H9 (cell line): ENCODE measurements at places on chromosomes 12 and 14. TPM values are rescaled to one million over a fixed set of nuclear protein-coding genes. Genes with fewer than 3 reads are reported as not detected.

The RAB21 gene
- 48.0 and 53.0 TPM in 2 replicates for total RNA-seq

The CCDC184 gene
- 0.11 and 0.13 TPM in 2 replicates for total RNA-seq

DNA sequence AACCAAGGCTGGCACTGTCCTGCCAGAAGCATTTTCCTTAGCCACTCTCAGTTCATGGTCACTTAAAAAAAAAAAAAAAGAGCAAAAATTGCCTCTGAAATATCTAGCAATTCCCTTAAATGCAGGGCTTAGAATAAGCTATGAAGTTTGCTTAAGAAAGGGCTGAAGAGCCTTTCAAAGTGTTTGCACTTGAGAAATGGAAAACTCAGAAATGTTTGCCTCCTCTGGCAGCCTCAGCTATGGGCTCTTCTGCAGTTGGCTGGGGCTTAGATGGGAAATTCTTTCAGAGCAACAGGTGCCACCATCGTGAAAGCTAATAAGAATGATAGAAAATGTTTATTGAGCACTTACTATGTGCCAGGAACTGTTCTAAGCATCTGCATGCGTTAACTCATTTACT is 48.5 kb upstream of the TSPAN11 start:
- H3K27ac ChIP-seq = no peak overlapping the region
- no peaks in the 10 kb centered on the region for H3K27me3 ChIP-seq
- no peak overlapping the region for H3K4me3 ChIP-seq
- DNase-seq = no peak
- H3K36me3 ChIP-seq = no peaks in the 10 kb centered on the region

The IFI27 gene
- 1.7 TPM in 2 replicates for total RNA-seq

DNA sequence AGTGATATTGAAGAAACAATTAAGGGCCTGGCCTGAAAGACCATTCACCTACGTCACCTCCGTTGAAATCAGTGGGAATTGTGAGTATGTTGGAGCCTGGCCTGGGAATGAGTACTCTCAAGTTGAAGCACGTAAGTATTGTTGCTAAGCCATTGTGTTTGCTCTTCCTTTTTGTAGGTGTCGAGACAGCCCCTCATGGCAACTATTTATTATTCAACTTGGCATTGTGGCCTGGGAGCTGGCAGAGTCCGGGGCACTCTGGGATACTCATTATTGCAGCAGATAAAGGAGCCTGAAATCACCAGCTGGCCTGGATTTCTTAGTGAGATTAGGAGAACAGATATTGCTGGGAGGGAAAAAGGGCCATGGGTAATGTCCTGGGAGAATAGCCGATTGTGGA is 147.4 kb downstream of the C12orf75 start:
- H3K4me3 ChIP-seq = no peak overlapping the region
- no peak overlapping the region for H3K27ac ChIP-seq
- no peak for DNase-seq
- no peaks in the 10 kb centered on the region; the same call in 1 of the 2 replicates for H3K27me3 ChIP-seq
- H3K4me1 ChIP-seq = 0 out of 2 replicates have a peak, but pooled peaks cover 1% of the 10 kb centered on the region

DNA sequence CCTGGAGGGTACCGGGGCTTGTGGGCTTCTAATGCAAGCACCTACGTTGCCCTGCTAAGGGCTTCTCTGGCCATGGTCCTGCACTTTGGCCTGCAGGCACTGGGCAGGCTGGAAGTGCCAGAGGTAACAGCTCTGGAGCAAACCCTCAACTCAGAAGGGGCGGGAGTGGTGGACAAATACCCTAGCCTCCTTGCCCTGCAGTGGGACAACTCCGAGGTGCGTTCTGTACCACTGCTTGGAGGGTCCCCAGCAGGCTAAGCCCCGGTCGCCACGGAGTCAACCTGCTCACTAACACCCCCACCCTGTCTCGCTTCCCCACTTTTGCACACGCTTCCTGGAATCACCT is 20.4 kb upstream of the BEGAIN start:
- no peak overlapping the region for H3K27ac ChIP-seq
- peak; percentile 25 for DNase-seq
- no peaks in the 10 kb centered on the region for H3K4me1 ChIP-seq
- no peaks in the 10 kb centered on the region for H3K27me3 ChIP-seq
- no peaks in the 10 kb centered on the region; the same call in 2 of the 3 replicates for H3K36me3 ChIP-seq

DNA sequence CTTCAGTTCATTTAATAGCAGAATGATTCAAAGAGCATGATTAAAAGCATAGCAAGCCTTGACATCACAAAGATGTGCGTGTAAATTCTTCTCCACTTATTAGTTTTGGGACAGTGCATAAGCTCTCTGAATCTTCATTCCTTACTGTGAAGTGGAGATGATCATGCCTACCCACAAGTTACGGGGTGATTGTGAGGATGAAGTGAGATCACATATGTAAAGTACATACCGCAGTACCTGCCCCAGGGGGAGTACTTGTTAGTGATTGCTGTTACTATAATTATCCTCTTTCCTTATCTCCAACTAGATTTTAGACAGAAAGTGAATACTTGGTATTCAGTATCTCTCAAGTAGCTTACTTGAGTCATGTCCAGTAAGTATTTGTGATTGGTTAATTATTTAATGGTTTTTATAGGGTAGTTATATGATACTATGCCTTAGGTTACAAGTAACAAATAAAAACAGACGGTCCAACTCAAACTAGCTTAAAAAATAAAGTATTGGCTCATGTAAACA is 6.0 kb downstream of the RAD9B start:
- H3K27me3 ChIP-seq = no peaks in the 10 kb centered on the region
- no peaks in the 10 kb centered on the region for H3K36me3 ChIP-seq
- no peak overlapping the region for H3K4me3 ChIP-seq

The VEZT gene
- 67.1 and 69.8 TPM in 2 replicates for total RNA-seq

The BDKRB1 gene
- not detected in 2 replicates for total RNA-seq

DNA sequence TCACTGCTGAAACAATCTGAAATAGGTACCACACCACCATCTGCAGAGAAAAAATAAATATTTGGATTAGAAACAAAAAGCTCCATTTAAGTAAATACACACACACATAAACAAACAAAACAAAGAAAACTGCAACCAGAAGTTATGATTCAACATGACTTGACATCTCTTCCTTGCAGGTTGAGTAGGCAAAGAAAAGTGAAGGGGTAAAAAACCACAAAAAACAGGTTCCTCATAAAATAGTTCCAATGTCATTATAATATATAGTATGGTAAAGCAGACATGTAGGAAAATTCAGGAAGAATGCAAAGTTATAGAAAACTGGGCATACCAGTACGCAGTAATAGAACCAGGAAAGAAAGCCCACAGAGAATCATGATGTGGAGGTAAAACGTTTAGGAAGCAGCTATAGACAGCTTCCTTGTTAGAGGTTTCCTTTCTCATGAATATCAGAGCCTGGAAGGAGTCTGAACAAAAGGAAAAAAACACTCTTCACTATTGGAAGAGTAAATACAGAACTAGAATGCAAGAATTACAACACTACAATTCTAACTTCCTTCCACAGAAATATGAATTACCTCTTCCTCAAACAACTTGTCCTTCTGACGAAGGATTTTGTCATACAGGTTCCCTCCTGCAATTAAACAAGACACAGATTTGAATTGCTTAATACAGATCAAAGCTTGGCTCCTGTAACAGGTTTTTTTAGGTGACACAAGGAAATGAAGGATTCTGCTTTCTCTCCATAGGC is 6.1 kb downstream of the NEK9 start:
- no peaks in the 10 kb centered on the region for H3K4me1 ChIP-seq
- no peak overlapping the region for H3K4me3 ChIP-seq
- no peak for DNase-seq
- peaks cover 40% of the 10 kb centered on the region for H3K36me3 ChIP-seq
- H3K27ac ChIP-seq = no peak overlapping the region

- H3K4me1 ChIP-seq = peaks cover 6% of the 10 kb centered on the region
- no peak for DNase-seq
- H3K27me3 ChIP-seq = no peaks in the 10 kb centered on the region
- H3K36me3 ChIP-seq = peaks cover 50% of the 10 kb centered on the region
- no peak overlapping the region for H3K4me3 ChIP-seq
Measured at GRCh38 chr12:45354399-45354798, 138.5 kb downstream of the ANO6 start.

GRCh38 chr12:44379831-44380230 is 496.3 kb downstream of the NELL2 start:
- no peak overlapping the region for H3K27ac ChIP-seq
- H3K4me1 ChIP-seq = peaks cover 14% of the 10 kb centered on the region
- no peaks in the 10 kb centered on the region for H3K36me3 ChIP-seq
- H3K4me3 ChIP-seq = no peak overlapping the region
- no peaks in the 10 kb centered on the region for H3K27me3 ChIP-seq
- DNase-seq = peak; percentile 42

The CLEC4C gene
- total RNA-seq = 0.26 TPM in 2 replicates

The WSCD2 gene
- 0.92 and 1.2 TPM in 2 replicates for total RNA-seq

The AKAP6 gene
- total RNA-seq = 1.1 and 1.3 TPM in 2 replicates

The SPRYD4 gene
- 4.2 and 4.9 TPM in 2 replicates for total RNA-seq

The TAS2R42 gene
- not detected in 2 replicates for total RNA-seq

GRCh38 chr14:64787619-64788018 is 83.4 kb downstream of the PLEKHG3 start:
- no peak overlapping the region for H3K4me3 ChIP-seq
- H3K4me1 ChIP-seq = no peaks in the 10 kb centered on the region
- H3K27me3 ChIP-seq = no peaks in the 10 kb centered on the region
- H3K36me3 ChIP-seq = no peaks in the 10 kb centered on the region
- no peak for DNase-seq

- no peaks in the 10 kb centered on the region for H3K36me3 ChIP-seq
- H3K27me3 ChIP-seq = no peaks in the 10 kb centered on the region
- DNase-seq = no peak
- H3K4me1 ChIP-seq = no peaks in the 10 kb centered on the region
- no peak within 1 kb of the TSS for H3K27ac ChIP-seq
Measured at GRCh38 chr12:262817-263216, at the start of gene SLC6A13. TSS of gene SLC6A13 (minus strand) at chr12:262836. CDS start at chr12:260052, 2,784 bp downstream.

DNA sequence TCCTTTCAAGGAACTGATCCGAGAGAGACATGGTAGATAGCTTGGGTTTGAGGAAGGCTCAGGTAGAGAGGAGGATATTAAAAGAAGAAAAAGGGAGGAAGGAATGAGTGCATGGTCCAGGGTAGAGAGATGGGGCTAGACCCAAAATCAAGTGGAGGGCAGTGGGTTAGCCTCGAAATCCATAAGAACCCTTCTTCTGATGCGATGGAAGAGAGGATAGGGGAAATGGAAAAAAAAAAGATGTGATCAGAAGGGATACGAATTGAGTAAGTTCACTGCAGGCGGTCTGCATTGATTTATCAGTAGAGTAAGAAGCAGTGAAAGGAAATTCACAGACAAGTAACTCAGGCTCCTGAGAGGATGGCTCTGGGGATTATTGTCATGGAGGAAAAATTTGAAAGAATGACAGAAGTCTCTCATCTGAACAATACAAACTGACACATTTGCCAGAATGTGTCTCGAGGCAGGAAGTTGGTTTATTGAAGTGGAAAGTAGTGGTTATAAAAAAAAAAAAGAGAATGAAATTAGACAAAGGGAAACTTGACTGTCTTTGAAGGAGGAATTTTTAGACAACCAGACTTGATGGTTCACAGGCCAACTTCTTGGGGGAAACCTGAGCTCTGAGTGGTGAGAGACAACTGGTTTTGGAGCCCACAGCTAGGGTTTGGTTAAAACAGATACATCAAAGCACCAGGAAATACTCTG is 10.2 kb downstream of the PPFIBP1 start:
- no peak overlapping the region for H3K27ac ChIP-seq
- H3K36me3 ChIP-seq = peaks cover 5% of the 10 kb centered on the region; the same call in 1 of the 2 replicates
- no peaks in the 10 kb centered on the region for H3K27me3 ChIP-seq
- H3K4me1 ChIP-seq = peaks cover 4% of the 10 kb centered on the region; the same call in 1 of the 2 replicates

The RAD9B gene
- total RNA-seq = 0.22 TPM in 1 of 2 replicates, not detected in the other

DNA sequence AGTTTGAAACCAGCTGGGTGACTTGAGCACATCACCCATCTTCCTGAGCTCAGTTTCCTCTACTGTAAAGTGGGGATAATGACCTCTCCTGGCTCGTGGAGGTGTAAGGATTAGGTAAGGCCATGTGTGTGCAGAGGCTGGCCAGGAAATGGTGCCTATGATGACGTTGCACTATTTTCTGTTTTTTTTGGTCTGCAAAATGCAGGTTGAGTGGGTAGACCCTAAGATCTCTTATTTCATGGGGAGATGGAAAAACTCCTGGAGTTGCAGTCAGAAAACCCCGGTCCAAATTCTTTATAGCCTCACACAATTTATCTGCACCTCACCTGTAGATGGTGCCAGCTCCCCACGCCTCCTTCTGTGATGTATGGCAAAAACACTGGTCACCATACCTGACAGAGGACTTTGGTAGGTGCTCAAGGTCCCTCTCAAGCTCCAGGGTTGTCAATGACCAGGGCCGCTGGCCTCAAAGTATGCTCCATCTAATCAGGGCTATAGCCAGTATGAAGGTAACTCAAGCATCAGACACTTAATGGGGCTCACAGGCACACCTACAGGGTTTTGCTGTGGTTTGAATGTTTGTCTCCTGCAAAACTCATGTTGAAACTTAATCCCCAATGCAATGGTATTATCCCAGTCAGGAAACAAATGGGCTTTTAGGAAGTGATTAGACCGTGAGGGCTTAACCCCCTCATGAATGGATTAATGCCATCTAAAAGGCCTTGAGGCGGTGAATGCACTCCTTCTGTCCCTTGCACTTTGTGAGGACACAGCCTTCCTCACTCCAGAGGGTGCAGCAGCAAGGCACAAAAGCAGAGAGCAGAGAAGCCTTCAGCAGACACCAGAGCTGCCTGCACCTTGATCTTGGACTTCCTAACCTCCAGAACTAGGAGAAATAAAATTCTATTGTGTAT is 17.6 kb downstream of the C14orf132 start:
- H3K27ac ChIP-seq = no peak overlapping the region
- no peaks in the 10 kb centered on the region for H3K4me1 ChIP-seq
- H3K36me3 ChIP-seq = 0 out of 3 replicates have a peak, but pooled peaks cover 3% of the 10 kb centered on the region
- no peak for DNase-seq
- no peak overlapping the region for H3K4me3 ChIP-seq
- H3K27me3 ChIP-seq = no peaks in the 10 kb centered on the region

DNA sequence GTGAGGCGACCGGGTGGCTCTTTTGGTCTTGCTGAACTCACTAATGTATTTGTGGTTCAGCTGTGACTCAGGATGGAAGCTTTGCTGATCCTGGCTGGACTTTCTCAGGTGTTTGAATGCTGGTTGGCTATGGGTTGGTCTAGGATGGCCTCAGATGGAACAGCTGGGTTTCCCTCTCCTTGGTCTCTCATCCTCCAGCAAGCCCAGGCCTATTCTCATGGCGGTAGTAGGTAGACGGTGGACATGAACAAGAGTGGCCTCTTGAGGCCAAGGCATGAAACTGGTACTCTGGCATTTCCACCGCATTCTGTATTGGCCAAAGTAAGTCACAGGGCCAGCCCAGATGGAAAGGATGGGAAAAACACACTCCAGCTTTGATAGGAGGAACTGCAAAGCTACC is 11.8 kb upstream of the POLR3B start:
- peak; percentile 83 for DNase-seq
- H3K36me3 ChIP-seq = no peaks in the 10 kb centered on the region
- H3K4me3 ChIP-seq = no peak overlapping the region

- DNase-seq = no peak
- H3K27ac ChIP-seq = no peak overlapping the region
- H3K36me3 ChIP-seq = no peaks in the 10 kb centered on the region
- no peak overlapping the region for H3K4me3 ChIP-seq
Measured at GRCh38 chr12:27096420-27096819, 14.0 kb upstream of the C12orf71 start.
